ENCODE measurements at places on chromosomes 6 and 20. TPM values are rescaled to one million over a fixed set of nuclear protein-coding genes. Genes with fewer than 3 reads are reported as not detected.
A peak's percentile ranks its signal among the peaks of the same experiment; 100 is the strongest.

- peak; percentile 7 for DNase-seq
Observed at GRCh38 chr6:99187429-99187828, 162.0 kb downstream of the FAXC start.

GRCh38 chr6:89984926-89985750 is 90.9 kb downstream of the GJA10 start:
- peak; percentile 84 for DNase-seq

GRCh38 chr6:115817161-115817560 is 243.5 kb downstream of the FRK start:
- no peak for DNase-seq

- peak; percentile 61 for DNase-seq
Observed at GRCh38 chr6:43278524-43279078, 19.5 kb upstream of the SLC22A7 start.

DNA sequence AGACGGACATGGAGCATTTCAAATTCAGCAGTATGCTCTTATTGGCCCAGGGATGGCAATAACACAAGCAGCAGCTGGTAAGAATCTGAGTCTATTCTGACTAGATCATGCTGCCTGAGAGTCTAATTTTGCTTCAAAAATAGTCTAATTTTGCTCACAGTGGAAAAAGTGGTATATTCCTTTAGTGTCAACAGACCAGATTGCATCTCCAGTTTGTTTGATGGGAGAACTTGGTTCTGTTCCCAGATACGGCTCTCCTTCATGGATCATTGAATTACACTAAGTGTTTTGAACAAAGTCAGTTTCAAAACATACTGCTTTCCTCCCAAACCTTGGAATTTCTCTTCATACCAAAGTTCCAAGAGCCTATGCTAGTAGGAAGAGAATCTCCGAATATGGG is 586.1 kb downstream of the RNF144B start:
- no peak for DNase-seq

- DNase-seq: peak; percentile 25
Observed at GRCh38 chr6:157677235-157677634, 145.8 kb upstream of the SNX9 start.

GRCh38 chr6:25944688-25945574 is 14.4 kb upstream of the SLC17A2 start:
- no peak for DNase-seq

GRCh38 chr6:41159415-41160082 is 3.4 kb downstream of the TREM2 start:
- peak; percentile 69 for DNase-seq

DNA sequence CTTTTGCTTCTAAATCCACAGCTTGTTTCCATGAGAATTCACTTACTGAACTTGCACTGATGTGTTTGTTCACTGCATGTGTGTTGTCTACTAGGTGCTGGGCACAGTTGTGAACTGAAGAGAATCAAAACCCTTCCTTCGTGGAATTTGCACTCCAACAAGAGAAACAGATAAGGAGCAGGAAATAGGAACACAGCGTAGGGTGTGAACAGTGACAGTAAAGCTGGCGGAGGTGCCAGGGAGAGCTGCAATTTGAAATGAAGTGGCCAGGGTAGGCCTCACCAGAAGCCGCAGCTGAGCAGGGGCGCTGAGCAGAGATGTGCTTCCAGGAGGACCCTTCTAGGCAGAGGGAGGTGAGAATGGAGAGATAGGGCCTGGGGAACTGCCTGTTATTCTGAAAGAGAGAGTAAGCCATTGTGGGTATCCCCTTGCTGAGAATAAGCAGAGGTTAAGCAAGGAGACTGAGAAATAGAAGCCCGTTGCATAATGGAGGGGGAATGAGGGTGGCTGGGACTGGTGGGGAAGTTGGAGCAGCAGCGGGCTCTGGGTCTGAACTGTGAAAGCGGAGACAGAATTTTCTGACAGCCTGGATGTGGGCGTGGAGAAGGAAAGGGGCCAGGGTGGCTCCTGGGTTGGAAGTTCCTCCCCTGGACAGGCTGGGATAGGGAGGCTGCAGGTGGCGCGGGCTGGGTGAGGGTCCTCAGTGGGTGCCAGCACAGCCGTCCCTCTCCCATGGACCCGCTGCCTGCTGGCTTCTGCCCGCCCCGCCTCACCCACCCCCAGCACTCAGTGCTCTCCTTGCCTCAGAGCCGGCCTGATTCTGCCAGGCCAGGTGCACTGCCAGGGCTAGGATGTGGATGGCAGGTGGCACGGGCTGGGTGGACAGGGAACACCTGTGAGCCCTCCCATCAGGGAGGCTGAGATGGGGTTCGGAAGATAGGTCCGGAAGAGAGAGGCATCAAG is 114.7 kb upstream of the AFDN start:
- no peak for DNase-seq

- DNase-seq: no peak
Observed at GRCh38 chr6:148272597-148272996, 70.0 kb upstream of the SASH1 start.

DNA sequence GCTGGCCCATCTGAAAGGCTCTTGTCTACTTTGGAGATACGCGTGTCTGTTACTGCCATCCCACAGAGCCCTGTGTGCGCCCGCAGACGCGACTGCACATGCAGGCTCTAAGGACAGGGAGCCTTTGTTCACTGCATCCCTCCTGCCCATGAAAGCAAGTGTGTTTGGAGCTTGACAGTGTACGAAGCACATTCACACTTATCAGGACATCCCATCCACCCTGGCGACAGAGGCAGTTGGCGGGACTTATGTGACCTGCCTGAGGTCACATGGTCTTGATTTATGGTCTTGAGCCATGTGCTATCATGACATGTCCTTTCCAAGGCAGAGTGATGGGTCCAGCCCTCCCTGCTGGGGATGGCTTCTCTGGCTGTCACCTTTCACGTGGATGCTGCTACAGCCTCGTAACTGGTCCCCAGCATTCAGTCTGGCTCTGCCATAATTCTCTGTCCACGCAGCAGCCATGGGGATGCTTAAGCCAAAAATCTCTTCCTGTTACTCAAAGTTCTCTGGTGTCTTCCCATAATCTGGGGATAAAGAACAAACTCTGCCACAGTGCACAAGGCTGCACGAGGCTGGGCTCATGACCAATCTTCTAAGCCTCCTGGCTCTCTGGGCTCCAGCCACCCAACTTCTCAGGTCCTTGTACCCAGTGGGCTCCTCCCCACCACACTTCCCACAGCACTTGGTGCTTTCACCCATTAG is 36.3 kb upstream of the FAM83D start:
- no peak for DNase-seq

Gene CALHM4
- not detected for total RNA-seq

Gene WFDC2
- not detected for total RNA-seq

Gene RGS17
- total RNA-seq: 6.7 TPM

Gene JPH2
- total RNA-seq: 263 TPM

Gene SLPI
- not detected for total RNA-seq

Gene TRIM10
- not detected for total RNA-seq

Data from myocyte (in vitro differentiated cells).